ENCODE measurements at places on chromosomes 13 and 19. TPM values are rescaled to one million over a fixed set of nuclear protein-coding genes. Genes with fewer than 3 reads are reported as not detected.

- DNase-seq, result no peak
Observed at GRCh38 chr13:112124141-112124540, 57.2 kb downstream of the SOX1 start.

- DNase-seq, result no peak
Observed at GRCh38 chr19:46719629-46720502, 3.0 kb upstream of the PRKD2 start.

DNA sequence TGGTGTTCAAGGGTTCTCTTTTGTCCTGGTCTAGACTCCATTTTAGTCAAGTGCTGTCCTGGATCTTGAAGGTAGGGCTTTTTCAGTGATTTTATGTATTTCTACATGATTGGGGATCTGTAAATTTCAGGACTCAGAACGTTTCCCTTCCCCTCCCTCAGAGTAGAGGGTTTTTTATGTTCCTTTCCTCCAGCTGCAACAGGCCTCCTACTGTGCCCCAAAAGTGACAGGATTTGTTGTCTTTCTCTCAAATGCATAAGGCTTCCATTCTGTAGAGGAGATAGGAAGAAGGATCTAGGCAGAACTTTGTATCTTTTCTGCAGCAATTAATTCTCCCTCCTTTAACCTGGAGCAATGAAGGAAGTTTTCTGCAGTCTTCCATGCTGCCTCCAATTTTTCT lies 251.3 kb downstream of the MAB21L1 start:
- DNase-seq, result no peak

DNA sequence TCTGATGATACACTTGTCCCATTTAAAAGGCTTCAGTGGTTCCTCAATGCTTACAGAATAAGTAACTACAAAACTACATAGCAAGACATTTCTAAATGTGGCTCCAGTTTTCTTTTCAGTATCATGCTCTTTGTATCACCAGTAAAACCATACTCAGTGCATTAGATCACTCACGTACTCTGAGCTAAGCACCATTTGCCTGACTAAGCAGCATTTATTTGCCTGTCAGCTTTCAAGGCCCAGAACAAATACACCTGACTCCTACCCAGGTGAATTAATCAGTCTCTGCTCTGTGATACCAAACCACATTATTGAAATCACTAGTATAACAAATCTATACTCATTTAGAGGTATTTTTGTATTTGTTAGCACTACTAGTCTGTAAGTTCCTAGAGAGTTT lies 47.4 kb upstream of the PCDH20 start:
- no peak for DNase-seq

DNA sequence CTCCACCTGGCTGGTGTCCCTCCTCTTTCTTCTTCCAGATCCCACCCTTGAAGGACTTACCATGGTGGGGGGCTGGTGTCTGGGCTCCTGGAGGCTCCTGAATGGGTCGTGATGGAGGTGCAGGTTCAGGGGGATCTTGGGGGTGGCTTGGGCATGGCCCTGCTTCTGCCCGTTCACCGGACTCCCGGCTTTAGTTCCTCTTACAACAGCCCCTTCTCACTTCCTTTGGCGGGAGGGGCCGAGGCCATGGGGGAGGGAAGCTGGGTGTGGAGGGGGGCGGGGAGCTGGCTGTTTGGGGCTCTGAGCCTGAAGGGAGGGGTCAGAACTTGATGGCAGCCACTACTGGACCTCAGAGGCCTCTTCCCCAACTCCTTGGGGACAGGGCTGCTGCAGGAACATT lies at the start of gene MYO1F:
Gene MYO1F, minus strand, starts transcription at position 196 of the 400 bp plus-strand sequence. Its CDS starts 133 bp downstream, at position 63.
- no peak for DNase-seq

- no peak for DNase-seq
Observed at GRCh38 chr19:58252102-58252685, 23.5 kb downstream of the ZNF544 start.

GRCh38 chr13:36453516-36453915 lies 21.2 kb downstream of the CCNA1 start:
- DNase-seq, result no peak

- no peak for DNase-seq
Observed at GRCh38 chr19:8392017-8392591, 1.9 kb downstream of the RAB11B start.

- no peak for DNase-seq
Observed at GRCh38 chr19:5489551-5489950, 34.3 kb downstream of the ZNRF4 start.

GRCh38 chr19:11225172-11225571 lies 14.2 kb upstream of the ANGPTL8 start:
- DNase-seq, result no peak

- no peak for DNase-seq
Observed at GRCh38 chr19:10882108-10882457, 10.7 kb downstream of the CARM1 start.

- DNase-seq, result no peak
Observed at GRCh38 chr13:105193026-105193425, 1342.4 kb downstream of the EFNB2 start.

DNA sequence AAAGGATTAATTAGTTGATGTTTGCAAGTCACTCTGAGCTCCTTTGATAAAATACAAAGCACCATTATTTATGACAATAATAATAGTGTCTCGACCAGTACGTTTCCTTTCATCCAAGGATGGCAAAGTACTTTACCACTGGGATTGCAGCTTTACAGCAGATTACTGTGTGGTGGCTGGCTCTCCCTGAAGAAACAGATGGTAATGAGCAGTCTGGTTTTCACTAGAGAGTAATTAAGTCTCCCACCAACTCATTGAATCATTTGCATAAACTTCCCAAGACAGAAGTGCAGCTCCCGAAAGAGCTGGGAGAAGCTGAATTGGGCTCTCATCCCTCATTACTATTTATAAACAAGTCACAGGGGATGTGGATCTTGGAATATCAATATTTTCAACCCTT lies 48.7 kb downstream of the KLF5 start:
- no peak for DNase-seq

- DNase-seq, result no peak
Observed at GRCh38 chr19:31058676-31059340, 290.4 kb downstream of the TSHZ3 start.

GRCh38 chr19:16002406-16003384 lies 53.9 kb downstream of the OR10H4 start:
- DNase-seq, result no peak

- no peak for DNase-seq
Observed at GRCh38 chr13:80462567-80462966, 121.6 kb upstream of the SPRY2 start.

DNA sequence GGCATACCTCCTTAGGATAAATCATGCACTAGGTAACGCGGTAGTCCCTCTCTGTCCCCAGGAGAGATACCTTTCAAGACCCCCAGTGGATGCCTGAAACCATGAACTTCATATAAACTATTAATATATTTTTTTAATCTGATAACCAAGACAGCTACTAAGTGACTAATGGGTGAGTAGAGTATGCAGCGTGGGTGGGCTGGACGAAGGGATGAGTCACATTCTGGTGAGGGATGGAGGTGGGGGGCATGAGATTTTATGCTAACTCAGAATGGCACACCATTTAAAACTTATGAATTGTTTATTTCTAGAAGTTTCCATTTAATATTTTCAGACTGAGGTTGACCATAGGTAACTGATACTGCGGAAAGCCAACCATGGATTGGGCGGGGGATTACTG lies 46.2 kb downstream of the CDK8 start:
- no peak for DNase-seq

- no peak for DNase-seq
Observed at GRCh38 chr13:23468811-23469210, 35.3 kb upstream of the SACS start.

DNA sequence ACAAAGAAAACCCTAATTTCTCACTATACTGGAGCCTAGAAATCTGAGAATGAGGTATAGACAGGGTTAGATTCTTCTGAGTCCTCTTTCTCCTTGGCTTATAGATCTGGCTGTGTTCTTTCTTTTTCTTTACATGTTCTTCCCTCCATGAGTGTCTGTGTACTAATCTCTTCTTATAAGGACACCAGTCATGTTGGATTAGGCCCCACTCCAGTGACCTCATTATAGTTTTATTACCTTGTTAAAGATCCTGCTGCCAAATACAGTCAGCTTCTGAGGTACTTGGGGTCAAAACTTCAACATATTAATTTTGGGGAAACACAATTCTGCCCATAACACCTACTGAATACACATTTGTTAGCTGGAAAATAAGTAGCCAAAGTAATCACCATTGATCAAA lies 302.6 kb downstream of the PCDH9 start:
- no peak for DNase-seq

- no peak for DNase-seq
Observed at GRCh38 chr19:55101261-55101660, 16.2 kb downstream of the PPP1R12C start.

DNA sequence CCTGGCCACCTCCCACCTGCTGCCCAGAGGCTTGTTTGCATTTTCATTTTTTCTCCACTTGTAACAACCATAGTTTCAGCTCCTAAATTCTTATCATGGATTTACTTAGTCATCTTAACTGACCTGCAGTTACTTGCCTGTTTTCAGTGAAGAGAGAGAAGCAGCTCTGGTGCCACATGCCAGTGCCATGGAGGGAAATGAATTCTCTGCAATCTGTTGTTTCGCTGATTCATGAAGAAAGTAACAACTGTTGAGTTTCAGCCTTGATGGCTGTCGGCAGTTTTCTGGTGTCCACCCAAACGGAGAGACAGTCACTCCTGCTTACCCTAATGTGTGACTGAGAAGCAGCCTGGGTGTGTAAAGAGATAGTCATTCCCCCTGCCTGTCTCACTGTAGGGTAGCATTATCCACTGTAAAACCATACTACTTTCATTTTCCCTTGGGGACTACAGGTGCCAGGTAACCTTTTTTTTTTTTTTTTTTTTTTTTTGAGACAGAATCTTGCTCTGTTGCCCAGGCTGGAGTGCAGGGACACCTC lies 116.1 kb downstream of the DNAJC3 start:
- no peak for DNase-seq

DNA sequence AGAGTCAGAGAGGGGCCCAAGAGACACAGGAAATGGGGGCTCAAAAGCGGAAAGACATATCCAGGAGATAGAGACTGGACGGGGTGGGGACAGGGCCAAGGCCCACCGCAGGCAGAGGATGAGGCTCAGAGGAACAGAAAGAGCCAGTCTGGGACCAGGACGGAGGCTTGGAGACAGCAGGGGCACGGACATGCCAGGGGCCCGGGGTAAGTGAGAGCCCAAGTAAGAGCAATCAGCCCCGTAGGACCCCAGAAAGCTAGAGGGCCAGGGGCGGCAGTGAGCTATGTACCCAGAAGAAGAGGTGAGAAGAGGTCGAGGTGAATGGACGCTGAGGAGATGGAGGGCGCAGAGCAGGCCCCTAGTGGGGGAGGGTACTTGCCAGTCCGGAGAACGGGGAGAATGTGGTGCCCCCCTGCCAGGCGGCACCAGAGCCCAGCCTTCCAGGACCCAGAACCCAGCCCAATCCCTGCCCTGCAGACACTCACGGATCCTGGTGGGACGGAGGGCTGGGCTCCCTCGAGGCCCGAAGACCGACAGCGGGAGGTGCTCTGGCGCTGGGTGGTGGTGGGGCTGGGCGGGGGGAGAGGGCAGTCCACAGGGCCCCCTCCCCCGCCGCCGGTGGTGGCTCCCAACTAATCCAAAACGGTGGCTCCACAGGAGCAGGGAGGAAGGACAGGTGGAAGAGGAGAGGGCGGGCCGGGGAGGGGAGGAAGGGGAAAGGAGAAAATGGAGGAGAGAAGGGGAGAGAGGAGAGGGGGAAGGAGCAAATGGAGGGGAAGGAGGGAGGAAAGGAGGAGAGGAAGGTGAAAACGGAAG lies 1.0 kb downstream of the GRIK5 start:
- no peak for DNase-seq

DNA sequence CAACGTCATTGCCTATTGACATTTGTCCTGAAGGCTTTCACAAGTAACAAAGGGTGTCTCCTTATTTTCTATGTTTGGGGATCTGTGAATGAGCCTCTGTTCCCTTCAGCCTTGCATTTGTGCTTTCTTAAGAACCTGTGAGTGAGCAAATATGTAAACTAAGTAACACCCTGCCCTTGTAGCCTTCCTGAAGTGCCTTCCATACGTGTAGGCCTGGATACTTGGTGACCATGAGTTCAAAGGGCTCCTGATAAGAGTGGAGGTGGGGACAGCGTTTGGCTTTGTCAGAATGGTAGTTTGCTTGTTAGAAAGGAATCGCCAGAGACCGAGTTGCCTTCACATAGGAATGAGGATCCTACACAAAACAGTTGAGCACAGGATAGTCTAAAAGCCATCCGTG lies 14.5 kb upstream of the CCDC97 start:
- DNase-seq, result no peak

GRCh38 chr19:42228641-42229040 lies 8.5 kb downstream of the ZNF526 start:
- DNase-seq, result no peak

- DNase-seq, result no peak
Observed at GRCh38 chr19:49331616-49332055, 3.6 kb upstream of the CD37 start.

The APOE gene
- total RNA-seq, result 13.1 TPM

The GPR18 gene
- not detected for total RNA-seq

The ZNF665 gene
- total RNA-seq, result 8.2 TPM

The CLEC17A gene
- not detected for total RNA-seq

The EPS8L1 gene
- total RNA-seq, result 22.4 TPM

The CGB8 gene
- total RNA-seq, result not detected

The MRPS12 gene
- total RNA-seq, result 38.5 TPM

The RFXANK gene
- total RNA-seq, result 111 TPM

The B3GLCT gene
- 15.1 TPM for total RNA-seq

The CASP14 gene
- not detected for total RNA-seq

The ZNF729 gene
- not detected for total RNA-seq

The VAV1 gene
- total RNA-seq, result not detected

The AMER2 gene
- total RNA-seq, result 4.1 TPM
